NCI-H774 (cell line): ENCODE measurements at places on chromosomes 3 and 15.

DNA sequence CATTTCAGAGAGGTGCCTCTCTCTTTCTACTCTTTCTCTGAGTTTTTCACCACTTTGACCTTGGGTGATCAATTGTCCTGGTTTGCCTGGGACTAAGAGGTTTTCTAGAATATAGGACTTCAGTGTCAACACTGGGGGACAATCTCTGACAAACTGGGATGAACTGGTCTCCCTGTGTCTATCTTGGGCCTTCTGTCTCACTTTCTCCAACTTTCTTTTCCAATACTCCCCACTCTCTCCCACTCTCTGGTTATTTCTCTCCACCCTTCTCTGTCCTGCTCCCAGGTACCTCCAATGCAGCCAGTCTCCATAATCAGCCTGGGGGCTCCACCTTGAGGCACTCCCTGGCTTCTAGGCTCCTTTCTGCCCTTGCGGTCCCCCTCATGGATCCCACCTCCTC lies 4.7 kb upstream of the ITGA11 start:
- DNase-seq: no peak

- no peak for DNase-seq
Observed at GRCh38 chr3:157134620-157135191, 25.2 kb downstream of the CCNL1 start.

DNA sequence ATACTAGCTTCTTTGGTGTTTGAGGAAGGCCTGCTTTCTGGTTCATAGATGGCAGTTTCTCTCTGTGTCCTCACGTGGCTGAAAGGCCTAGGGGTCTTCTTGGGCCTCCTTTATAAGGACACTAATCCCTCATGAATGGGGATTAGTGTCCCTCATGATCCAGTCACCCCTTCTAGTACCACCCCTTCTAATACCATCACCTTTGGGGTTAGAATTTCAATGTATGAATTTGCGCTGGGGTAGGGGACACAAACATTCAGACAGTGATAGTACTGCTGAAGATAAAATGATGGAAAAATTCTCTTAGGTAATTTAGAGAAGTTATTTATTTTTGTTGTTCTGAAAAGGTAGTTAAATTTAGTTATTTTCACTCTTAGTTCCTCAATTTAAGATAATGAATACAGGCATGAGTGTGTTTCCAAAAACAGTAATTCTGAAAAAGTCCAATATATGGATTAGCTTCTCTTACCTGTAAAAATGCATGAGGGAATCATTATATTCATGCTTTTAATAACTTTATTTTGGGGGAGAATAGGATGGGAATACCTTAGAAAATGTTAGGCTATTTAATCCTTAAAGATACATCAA lies 103.6 kb downstream of the FNDC3B start:
- no peak for DNase-seq

- no peak for DNase-seq
Observed at GRCh38 chr3:123080864-123081562, 14.2 kb downstream of the PDIA5 start.

DNA sequence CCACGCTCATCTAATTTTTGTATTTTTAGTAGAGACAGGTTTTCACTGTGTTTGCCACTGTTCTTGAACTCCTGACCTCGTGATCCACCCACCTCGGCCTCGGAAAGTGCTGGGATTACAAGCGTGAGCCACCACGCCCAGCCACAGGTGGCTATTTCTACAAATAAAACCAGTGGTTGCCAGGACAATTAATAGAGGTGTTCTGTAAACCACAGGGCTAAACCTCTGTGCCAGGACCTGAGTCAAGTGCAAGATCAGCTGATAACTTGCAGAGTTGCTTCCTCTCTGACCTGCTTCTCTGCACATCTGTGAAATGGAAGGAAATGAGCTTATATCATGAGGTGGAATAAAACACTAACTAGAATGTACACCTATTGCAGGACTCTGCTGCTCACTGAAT lies 72.8 kb downstream of the CD200R1L start:
- DNase-seq: peak; percentile 60

- no peak for DNase-seq
Observed at GRCh38 chr3:192887701-192888100, 30.0 kb downstream of the MB21D2 start.

DNA sequence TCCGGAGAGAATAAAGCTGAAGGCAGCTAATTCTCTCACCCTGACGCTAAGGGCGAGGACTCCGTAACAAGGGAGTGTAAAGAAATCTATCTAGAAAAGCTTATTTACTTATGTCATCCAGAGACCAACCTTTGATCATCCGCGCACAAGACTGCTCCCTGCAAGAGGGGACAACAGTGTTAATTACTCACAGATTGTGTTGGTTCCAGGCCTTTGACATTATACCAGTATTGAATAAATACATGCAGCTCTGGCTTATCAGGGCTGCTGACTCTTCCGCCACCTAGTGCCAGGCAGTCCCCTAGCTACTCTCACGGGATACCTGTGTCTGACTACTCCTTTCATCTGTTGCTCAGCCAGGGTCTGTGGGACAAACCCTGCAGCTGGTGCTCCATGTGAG lies 211.7 kb downstream of the DTWD1 start:
- DNase-seq: no peak

GRCh38 chr3:27105904-27106303 lies 263.3 kb downstream of the NEK10 start:
- DNase-seq: no peak

- peak; percentile 7 for DNase-seq
Observed at GRCh38 chr3:128950223-128950938, 43.5 kb downstream of the CFAP92 start.

GRCh38 chr3:39143051-39143885 lies 10.1 kb downstream of the CSRNP1 start:
- DNase-seq: no peak

DNA sequence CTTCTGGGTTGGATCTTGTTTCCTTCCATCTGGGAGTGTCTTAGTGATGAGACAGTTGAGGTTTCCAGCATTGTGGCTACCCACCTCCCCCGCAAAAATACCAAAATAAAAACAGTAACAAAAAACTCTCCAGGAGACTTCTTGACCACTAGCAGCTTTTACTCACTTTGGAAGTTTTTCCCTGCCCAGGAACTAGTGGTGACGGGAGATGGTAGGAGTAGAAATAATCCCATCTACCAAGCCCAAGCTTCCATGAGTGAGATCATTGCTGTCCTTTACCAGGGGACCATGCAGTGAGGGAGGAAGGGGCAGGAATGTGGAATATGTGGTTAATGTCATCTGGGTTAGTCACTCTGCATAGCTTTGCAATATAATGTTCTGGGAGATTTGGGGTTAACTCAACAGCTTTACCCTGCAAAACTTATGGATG lies 187.7 kb downstream of the ITPR1 start:
- no peak for DNase-seq

- peak; percentile 55 for DNase-seq
Observed at GRCh38 chr15:63503739-63504246, 600 bp upstream of the USP3 start.

GRCh38 chr3:134143828-134144401 lies 106.7 kb downstream of the RYK start:
- no peak for DNase-seq

DNA sequence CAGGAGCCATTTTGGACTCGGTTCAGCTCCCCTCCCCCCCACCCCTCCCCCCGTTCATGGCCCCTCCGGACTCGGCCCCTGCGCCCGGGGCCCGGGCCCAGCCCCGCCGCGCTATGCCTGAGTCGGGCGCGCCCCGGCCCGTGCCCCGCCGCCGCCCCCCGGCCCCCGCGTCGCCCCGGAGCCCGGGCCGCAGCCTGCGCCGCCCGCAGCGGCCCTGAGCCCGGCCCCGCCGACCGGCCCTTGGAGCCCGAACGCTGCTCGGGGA lies 155 bp downstream of the ACVR2B start:
- no peak for DNase-seq
